Mesothelial cell of epicardium (in vitro differentiated cells): ENCODE measurements at places on chromosomes 1 and 21. TPM values are rescaled to one million over a fixed set of nuclear protein-coding genes. Genes with fewer than 3 reads are reported as not detected.

Gene KRTAP10-9
- total RNA-seq = not detected in 3 replicates

Gene CACNA1S
- total RNA-seq = 0.05 TPM in 1 of 3 replicates, not detected in the others

Gene ANGPTL3
- not detected in 3 replicates for total RNA-seq

Gene AMY1B
- not detected in 3 replicates for total RNA-seq

Gene FCGR3B
- not detected in 3 replicates for total RNA-seq

Gene SERINC2
- total RNA-seq = 45.4 to 49.1 TPM (median 47.1 TPM) in 3 replicates

Gene BNIPL
- total RNA-seq = 4.2 to 5.7 TPM (median 4.6 TPM) in 3 replicates

Gene PLA2G2D
- total RNA-seq = not detected in 3 replicates
